ENCODE measurements at places on chromosomes 11 and 22.
A peak's percentile ranks its signal among the peaks of the same experiment; 100 is the strongest.

GRCh38 chr11:75502138-75502537 lies 23.6 kb downstream of the GDPD5 start:
- DNase-seq, result no peak

DNA sequence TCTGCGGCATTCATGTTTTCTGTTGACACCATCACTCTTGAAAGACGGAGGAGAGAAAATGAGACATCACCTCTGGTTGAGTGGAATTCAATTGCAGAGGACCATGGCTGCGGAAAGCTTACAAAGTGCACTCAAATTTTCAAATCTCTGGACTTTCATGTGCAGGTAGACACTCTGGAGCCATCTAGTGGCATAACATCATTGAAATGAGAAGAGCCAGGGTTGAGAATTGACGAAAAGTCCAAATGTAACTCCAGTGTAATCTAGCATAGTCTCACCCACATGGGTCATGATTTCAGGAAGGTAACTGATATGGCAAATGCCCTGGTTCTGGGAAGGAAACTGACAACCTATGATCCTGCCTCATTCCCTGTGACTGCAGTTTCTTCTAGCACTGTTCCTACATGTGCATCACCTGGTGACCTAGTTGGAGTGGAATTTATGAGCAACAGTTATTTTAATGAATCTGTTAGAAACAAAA lies 687.8 kb downstream of the KCNA4 start:
- DNase-seq, result no peak

- DNase-seq, result no peak
Measured at GRCh38 chr22:49575703-49576081, 252.0 kb downstream of the BRD1 start.

GRCh38 chr11:17714356-17714854 lies 5.0 kb upstream of the MYOD1 start:
- DNase-seq, result no peak

DNA sequence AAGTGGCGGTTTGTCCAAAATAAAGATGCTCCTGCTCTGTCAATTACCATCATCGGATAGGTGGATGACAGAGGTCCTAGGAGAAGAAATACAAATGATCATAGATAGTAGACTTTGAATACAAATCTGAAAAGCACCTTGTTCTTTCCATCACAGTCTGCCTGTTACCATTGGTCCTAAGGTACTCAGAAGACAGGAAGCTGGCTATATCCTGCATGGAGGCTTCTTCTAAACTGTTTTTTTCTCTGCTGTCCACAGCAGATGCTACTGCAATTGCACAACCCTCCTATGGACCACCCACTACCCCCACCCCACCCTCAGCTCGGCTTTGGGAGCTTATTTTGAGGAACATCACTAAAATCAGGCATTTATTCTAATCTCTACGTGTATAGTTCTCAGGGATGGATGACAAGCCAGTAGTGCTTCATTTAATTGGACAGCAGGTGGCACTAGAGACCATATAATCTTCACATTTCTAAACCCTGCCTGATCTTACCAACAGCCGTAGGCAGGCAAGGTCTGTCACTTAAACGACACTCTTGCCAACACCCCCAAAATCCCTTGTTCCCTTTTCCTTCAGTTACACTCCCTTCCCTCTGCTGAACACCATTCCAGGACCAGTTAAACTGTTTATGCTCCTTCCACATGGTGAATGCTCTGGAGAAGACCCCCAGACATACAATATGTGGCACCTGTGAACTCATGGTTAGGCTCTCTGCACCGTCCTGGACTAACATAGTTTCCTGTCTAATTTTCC lies 6.6 kb upstream of the PTS start:
- DNase-seq, result peak; percentile 61

DNA sequence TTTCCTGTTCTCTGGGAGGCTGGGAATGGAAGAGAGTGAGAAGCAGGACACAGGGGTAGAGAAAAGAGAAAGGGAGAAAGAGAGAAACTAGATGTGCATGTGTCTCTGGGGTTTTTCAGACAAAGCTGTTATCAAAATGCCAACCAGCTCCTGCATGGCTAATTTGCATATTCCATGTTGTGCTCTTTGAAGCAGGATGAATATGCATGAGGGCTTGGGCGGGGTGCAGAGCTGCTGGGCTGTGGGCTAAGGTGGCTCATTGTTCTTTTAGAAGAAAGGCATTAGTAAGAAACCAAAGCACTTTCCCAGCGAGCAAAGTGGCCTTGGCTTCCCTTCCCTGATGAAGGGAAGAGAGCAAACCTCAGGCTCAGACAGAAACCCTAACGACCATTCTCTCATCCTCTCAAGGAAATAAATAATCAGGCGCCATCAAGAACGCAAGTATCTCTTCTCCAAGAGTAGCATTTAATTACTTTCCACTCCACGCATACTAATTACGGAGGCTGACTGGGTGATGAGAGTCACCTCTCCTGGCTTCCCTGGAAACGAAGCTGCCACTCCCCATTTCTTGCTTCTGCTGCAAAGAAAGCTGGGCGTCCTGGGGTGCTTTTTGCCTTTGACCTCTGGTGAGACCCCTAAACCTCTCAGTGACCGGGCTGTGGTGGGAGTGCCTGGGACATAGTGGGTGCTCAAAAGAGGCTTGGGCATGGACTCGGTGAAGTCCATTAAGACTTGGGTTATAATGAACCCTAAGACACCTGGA lies 54.2 kb downstream of the FEZ1 start:
- no peak for DNase-seq

DNA sequence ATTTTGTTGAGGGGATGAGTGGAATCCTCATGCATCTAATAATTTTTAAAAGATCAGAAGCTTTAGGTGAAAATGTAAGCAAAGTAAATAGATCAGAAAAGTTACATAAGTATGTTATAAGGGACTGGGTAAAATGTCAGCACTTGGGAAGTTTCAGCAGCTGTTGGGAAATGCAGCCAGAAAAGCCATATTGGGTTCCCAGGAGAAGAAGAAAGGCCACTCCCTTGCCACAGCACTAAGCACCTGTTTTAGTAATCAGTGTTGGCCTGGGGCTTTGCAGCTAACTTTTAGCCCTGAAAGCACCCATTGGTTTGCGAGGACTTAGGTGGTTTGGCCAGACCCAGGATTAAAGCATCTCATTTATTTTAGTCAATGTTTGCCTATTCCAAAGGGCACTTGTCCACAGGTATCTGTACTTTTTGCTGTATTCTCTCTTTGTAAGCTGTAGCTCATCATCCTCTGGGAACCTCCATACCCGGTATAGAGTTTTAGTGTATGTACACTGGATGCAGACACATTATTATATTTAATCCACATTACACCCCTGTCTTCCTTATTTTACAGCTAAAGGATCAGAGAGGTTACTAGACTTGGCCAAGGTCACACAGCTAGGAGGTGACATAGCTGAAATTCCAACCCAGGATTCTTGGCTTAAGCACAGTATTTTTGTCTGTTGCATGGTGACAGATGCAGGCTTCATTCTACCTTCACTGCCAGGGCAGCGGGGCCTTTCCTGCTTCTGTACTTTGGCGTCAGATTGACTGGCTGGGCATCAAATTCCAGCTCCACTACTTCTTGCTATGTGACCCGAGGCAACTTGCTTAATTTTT lies 127.7 kb upstream of the SESN3 start:
- no peak for DNase-seq

- no peak for DNase-seq
Measured at GRCh38 chr11:60946601-60947264, 5.2 kb downstream of the SLC15A3 start.

GRCh38 chr11:115652094-115652493 lies 147.9 kb upstream of the CADM1 start:
- DNase-seq, result no peak

DNA sequence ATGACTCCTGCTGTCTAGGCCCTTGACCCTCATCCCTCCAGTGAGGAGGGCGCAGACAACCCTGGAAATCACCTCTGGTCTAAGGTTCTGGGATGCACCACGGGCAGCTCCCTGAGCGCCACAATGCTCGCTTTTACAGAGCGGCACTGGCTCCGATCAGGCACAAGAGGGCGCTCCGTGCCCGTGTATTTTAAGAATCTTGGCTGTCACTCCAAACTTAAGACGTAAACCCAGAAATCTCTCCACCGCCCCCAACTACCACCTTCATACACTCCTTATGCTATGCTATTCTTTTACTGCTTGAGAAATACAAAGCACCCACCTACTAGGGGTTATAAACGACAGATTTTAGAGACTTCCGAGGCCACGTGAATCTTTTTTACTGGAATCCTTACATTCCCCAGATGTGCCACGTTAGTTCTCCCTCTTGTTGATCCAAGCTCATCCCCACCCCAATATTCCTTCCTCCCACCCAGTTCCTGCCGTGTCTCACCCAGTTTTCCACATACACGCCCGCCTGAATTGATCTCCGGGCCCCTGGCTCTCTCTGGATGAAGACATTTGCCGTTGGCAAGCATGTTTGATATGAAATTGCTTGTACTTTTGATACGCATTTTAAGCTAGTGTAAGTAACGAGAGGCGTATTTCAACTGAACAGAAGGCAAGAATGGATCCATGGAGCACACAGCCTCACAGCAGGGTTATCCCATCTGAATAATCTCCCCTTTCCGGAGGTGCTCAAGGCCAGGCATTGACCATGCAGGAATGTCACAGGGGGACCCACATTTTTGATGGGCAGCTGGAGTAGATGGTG lies 453.5 kb downstream of the OPCML start:
- DNase-seq, result peak; percentile 21

DNA sequence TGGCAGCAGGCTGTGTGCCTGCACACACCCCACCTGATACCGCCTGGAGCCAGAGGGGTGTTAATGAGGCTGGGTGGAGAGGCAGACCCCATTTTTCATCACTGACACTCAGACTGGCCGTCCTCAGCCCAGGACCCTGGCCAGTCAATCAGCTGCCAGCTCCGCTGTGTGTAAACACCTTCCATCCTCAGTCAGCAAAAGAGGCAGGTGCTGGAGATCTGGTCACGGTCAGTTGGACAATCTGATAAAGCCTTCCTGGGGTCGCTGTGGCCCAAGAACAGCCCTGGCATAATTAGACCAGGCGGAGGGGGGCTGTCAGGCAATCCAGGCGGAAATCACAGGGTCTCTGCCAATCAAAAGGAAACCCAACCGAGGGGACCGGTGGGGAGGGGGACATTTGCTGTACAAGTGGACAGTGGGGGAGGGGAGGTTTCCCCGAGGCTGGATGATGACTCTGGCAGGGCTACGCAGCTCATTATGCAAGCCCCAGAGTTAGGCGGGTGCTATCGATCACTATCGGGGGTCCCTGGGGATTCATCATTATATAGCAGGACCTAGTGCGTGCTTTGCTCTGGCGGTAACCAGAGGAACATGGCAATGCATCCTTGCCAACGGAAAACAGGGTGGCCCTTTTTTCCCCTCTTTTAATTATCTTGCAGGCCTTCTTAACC lies 72.9 kb downstream of the ABTB2 start:
- no peak for DNase-seq

- no peak for DNase-seq
Measured at GRCh38 chr11:134742224-134742612, 330.2 kb upstream of the B3GAT1 start.

DNA sequence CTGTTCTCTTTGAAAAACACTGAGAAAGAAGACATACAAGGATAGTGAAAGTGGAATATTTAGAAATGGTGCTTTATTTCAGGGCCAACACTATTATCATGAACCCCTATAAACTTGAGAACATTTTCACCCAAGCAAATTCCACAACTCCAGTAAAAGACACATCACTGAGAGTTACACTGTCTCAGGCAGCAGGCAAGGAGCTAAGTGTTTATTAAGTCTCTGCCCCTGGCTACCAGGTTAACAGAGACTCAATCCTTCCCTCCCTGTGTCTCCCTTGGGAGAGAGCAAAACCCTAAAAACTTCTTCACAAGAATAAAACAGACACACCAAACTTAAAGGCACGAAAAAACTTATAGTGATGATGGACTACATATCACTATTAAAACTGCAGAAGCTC lies 18.5 kb downstream of the MPPED2 start:
- no peak for DNase-seq

GRCh38 chr11:22194907-22195306 lies 2.0 kb downstream of the ANO5 start:
- DNase-seq, result no peak
